Cardiac muscle cell (in vitro differentiated cells and primary cell): ENCODE measurements at places on chromosomes 13 and 19. TPM values are rescaled to one million over a fixed set of nuclear protein-coding genes. Genes with fewer than 3 reads are reported as not detected.
A peak's percentile ranks its signal among the peaks of the same experiment; 100 is the strongest.

Gene SH2D3A
- polyA plus RNA-seq, result 1.7 and 2.0 TPM in 2 replicates

Gene ZSCAN4
- not detected in 2 replicates for polyA plus RNA-seq

Gene MAN2B1
- 22.1 and 25.3 TPM in 2 replicates for polyA plus RNA-seq

Gene NAXD
- polyA plus RNA-seq, result 40.7 and 48.9 TPM in 2 replicates

GRCh38 chr19:47021536-47022139 lies 2.0 kb downstream of the NPAS1 start:
- DNase-seq, result no peak

GRCh38 chr13:34667286-34668218 lies 274.5 kb upstream of the NBEA start:
- no peak for DNase-seq

DNA sequence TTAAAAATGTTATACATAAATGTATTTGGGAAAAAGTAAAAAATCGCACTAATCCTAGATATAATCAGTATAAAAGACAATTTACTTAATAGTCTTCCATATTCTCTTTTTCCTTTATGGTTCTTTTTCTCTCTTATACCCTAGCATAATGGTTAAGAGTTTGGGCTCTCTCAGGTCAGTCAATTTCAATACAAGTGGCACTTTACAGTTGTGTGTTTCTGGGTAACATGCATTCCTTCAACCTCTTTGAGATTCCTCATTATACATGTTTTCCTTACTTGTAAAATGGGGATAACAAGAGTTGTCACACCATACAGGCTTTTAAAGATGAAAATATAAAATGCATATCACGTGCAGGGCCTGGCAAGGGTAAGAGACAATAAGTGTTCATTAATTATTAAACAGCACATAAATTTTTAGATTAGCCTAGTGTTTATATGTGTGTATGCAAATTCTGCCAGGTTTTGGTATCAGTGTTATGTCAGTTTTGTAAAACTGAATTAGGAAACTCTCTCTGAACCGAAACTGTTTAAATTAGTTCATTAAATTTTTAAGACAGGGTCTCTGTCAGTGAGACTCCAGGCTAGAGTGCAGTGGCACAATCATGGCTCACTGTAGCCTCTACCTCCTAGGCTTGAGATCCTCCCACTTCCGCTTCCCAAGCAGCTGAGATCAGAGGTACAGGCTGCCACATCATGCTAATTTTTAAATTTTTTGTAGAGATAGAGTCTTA lies 49.8 kb downstream of the ELF1 start:
- no peak for DNase-seq

- peak; percentile 89 for DNase-seq
Measured at GRCh38 chr19:47305309-47305751, 4.3 kb upstream of the C5AR1 start.

- DNase-seq, result no peak
Measured at GRCh38 chr19:42497492-42498168, 30.7 kb downstream of the CEACAM1 start.

DNA sequence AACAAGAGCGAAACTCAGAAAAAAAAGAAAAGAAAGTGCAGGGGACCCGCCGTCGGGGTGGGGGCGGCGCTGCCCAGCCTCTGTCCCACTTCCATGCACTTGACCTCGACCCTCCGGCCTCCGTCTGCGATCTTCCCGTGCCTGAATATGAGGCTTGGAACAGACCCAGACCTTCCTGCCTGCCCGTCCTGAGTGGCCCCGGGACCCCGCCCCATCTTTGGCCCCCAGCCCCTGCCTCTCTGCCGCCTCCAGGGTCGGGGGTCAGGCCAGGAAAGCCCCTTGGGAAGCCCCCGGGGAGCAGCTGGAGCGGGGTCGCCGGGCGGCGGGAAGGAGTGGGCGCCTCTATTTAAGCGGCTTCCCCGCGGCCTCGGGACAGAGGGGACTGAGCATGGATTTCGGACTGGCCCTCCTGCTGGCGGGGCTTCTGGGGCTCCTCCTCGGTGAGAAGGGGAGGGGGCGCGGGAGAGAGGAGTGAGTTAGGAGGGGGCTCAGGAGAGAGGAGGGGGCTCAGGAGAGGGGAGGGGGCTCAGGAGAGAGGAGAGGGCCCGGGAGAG lies at the start of gene MADCAM1:
Gene MADCAM1 (plus strand): TSS at position 375 of the 554 bp plus-strand sequence. CDS start 14 bp downstream, at position 389.
- DNase-seq, result no peak

GRCh38 chr13:29911781-29912418 lies 61.5 kb upstream of the UBL3 start:
- DNase-seq, result no peak

DNA sequence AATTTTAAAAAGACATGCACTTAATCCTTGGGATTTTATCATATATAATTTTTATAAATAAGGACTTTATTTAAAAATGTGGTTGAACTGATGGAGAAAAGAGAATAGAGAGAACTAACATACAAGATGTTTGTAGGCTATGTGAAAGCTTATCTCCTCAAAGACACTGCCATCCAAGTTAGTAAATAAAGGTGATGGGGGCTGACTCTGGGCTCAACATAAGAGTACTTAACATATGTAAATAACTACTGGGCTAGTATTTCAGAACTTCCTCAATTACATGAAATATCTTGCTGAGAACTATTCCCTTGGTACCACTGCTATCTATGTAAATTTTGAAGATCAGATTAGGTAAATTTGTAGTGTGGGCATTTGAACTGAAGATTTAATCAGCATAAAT lies 1017.3 kb upstream of the PCDH20 start:
- no peak for DNase-seq

- no peak for DNase-seq
Measured at GRCh38 chr13:40517486-40518480, 148.7 kb downstream of the FOXO1 start.

- DNase-seq, result peak; percentile 67
Measured at GRCh38 chr19:28239270-28239669, 973.7 kb downstream of the UQCRFS1 start.

GRCh38 chr19:10643968-10644259 lies 10.2 kb upstream of the ILF3 start:
- no peak for DNase-seq

DNA sequence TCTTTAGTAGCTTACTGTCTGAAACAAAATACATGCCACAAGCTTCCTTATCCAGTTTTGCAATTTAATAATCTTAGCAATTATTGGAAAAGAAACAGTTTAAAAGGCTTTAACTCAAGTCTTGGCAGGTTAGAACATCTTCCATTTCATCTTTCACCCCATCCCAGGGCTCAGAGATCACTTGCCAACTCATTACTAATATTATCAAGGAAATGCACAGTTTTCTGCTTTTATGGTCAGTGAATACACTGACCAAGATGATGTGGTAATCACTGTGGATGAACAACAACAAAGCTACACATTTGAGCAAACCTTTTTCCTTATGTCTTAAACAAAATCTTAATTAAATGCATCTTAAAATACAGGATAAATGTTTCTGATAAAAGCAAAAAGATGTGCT lies 48.0 kb upstream of the ITM2B start:
- DNase-seq, result no peak

DNA sequence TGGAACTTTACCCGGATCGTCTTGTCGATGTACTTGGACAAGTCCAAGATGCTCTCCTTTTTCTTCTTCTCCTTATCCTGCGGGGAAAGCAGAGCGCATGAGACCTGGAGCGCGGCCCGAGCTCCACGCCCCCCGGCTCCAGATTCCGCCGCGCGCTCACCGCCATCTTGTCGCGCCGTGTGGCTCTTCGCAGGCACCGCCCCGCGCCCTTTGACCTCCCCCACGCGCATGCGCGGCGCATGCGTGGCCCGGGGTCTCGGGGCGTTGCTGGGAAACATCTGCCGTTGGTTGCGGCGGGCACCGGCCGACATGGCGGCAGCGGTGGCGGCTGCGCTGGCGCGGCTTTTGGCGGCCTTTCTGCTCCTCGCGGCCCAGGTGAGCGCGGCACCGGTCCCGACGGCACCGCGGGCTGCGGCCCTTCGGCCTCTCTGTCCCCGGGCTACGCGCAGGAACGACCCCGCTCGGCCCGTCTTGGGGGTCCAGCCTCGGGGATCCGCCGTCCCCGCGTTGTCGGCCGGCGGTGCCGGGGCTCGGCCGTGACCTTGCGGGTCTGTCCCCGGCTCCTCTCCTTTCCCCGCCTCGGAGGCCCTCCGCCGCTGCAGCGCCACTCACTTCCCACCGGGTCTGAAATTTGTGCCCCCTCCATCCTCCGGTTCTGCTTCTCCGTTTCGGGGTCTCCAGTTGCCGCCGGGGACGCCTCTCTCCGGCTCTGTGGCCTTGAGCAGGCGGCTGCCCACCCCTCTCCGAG lies at the start of the genes LSM7 and SPPL2B:
Gene LSM7 (minus strand): TSS at position 186 of the 748 bp plus-strand sequence. CDS start 20 bp downstream, at position 166.
Gene SPPL2B (plus strand): TSS at position 284 of the 748 bp plus-strand sequence. CDS start 26 bp downstream, at position 310.
- peak; percentile 91 for DNase-seq

DNA sequence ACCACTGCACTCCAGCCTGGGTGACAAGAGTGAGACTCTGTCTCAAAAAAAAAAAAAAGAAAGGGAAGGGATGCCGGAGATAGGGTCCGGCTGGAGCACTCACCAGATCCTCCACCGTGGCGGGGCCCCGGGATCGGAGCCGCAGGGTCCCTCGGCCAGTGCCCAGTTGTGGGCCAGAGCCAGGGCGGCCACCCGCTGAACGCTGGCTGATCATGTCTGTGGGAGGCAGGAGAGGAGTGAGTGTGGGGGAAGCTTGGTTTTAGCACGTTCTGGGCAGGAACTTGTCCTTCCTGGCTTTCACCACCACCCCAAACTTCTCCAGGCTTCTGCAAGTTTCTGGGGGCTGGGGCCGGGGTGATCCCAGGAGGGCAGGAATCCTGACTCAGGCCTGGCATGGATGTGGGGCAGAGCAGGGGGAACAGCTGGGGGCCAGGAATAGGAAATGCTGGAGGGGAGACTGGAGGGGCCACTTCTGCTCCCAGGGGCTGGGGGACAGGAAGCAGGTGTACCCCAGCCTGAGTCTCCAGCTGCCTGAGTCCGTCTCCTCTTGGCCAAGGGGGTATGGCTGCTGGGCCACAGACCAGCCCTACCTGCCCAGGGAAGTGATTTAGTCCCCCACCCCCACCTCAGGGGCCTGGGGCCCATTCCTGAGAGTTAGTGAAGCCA lies 4.3 kb upstream of the PTGER1 start:
- DNase-seq, result no peak

DNA sequence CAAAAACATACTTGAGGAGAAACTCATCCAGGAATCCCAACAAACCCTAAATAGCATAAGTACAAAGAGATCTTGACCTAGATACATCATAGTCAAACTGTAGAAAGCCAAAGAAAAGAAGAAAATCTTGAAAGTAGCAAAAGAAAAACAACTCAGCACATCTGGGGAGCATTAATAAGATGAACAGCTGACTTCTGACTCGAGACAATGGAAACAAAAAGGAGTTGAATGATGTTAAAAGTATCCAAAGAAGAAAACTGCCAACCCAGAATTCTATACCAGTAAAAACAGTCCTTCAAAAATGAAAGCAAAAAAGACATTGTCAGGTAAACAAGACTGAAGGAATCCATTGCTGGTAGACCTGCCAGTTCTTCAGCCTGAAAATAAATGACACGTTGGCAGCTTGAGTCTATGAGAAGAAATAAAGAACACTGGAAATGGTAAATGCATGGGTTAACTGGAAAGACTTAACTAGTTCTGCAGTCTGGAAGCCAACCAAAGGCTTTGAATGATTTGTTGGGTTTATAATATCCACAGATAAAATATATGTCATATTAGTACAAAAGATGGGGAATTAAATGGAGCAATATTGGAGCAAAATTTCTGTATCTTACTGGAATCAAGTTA lies 46.8 kb downstream of the TSSK6 start:
- no peak for DNase-seq

DNA sequence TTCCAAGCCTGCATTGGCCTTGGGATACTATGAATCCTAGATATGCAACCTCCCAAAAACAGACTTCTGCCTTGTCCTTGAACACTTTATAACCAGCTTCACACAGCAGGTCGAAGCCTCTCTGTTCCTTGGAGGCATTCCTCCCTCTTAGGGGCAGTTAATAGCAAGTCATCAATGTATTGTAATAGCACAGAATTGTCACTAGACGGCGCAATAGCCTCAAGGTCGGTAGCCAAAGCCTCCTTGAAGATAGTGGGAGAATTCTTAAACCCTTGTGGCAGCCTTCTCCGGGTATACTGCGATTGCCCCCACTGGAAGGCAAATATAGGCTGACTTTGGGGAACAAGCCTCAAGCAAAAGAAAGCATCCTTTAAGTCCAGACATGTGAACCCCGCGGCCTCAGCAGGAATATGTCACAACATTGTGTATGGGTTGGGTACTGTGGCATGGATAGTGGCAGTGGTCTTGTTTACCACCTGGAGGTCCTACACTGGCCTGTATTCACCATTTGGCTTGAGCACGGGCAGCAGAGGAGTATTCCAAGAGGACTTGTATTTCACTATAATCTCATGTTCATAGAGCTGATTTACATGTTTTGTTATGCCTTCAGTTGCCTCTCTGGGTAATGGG lies 61.1 kb downstream of the ZNF431 start:
- peak; percentile 54 for DNase-seq

DNA sequence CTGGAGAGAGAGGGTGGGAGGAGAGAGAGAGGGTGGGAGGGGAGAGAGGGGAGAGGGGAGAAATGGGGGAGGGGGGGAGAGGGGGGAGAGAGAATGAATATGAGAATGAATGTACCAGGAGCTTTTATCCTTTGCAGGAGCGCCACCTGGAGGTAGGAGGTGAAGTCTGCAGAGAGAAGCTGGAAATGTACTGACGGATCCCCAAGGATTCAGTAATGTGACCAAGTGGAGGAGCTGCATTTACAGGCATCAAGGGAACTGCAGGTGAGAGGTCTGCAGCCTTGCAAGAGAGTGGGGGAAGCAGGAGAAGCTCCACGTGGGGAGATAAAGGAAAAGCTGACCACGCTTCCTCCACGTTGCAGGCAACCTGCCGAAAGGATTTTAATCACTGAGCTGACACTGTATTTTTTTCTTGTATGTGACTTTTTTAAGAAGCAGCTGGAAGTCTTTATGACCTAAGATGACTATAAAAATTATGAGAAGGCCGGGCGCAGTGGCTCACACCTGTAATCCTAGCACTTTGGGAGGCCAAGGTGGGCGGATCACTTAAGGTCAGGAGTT lies 33.7 kb downstream of the VSTM1 start:
- DNase-seq, result peak; percentile 79
